ENCODE measurements at places on chromosomes 12 and 14. TPM values are rescaled to one million over a fixed set of nuclear protein-coding genes. Genes with fewer than 3 reads are reported as not detected.

The TSPAN11 gene
- 1.3 TPM for total RNA-seq

The CLEC2A gene
- not detected for total RNA-seq

The INHBE gene
- total RNA-seq, result not detected

The ASB2 gene
- total RNA-seq, result 1.3 TPM

DNA sequence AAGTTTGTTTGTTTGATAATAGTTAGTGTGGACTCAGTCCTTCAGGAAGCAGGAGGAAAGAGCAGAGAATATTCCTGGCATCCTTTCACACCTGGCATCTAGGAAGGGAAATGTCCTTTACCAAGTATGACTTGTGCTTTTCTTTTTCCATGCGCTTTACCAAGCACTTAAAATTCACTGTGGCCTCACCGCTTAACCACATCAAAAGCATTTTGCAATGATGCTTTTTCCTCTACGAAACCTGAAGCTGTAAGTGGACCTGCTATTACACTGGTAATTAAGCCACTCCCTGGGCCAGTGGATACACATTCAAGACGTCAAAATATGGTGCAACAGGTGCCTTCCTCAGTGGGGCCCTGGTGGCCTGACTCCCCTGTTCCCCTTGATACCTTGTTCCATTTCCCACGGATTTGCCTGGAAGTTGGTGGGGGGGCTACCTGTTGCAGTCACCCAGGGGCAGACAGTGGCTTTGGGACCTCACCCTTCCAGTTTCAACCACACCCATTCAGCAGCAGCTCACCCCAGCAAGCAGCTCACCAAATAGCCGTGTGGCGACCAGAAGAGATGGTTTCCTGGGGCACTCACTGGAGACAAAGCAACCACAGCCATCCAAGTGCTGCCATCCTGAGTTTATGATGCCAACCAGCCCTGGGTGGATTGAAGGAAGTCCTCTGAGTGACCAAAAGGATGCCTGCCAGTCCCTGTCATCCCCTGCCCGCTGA, 14.2 kb upstream of the FZD10 start:
- no peaks in the 10 kb centered on the region for H3K4me1 ChIP-seq
- H3K27ac ChIP-seq, result no peak overlapping the region
- no peaks in the 10 kb centered on the region for H3K36me3 ChIP-seq
- no peak overlapping the region for H3K4me3 ChIP-seq
- DNase-seq, result no peak

- H3K27ac ChIP-seq, result no peak overlapping the region
- DNase-seq, result no peak
- no peaks in the 10 kb centered on the region for H3K27me3 ChIP-seq
- H3K4me1 ChIP-seq, result no peaks in the 10 kb centered on the region
- H3K4me3 ChIP-seq, result no peak overlapping the region
Measured at GRCh38 chr12:15274561-15274967, 47.7 kb upstream of the PTPRO start.

- no peaks in the 10 kb centered on the region for H3K27me3 ChIP-seq
- no peaks in the 10 kb centered on the region for H3K36me3 ChIP-seq
- no peak for DNase-seq
Measured at GRCh38 chr14:62592877-62593276, 452.4 kb downstream of the KCNH5 start.

GRCh38 chr14:39396448-39396847, 35.8 kb downstream of the FBXO33 start:
- DNase-seq, result no peak
- peaks cover 10% of the 10 kb centered on the region for H3K36me3 ChIP-seq
- H3K4me3 ChIP-seq, result no peak overlapping the region
- H3K27me3 ChIP-seq, result no peaks in the 10 kb centered on the region

The CLEC4A gene
- total RNA-seq, result 3.4 TPM

The EPYC gene
- not detected for total RNA-seq

DNA sequence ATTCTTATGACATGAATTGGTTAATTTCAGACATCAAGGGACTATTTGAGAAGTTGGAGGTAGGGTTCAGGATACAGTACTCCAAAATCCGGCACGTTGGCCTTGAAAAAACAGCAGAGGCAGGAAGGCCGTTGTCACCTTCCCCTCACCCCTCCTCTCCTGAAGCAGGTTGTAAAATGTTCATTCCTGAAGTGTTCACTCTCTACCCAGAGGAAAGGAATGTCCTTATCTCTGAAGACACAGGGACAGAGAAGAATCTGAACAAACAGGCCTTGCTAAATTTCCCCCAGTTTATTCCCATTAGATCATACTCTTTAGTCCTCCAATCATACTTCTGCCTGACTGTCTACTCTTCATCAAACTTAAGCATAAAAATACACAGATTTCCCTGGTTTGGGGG, 313.6 kb downstream of the ZFP36L1 start:
- H3K36me3 ChIP-seq, result no peaks in the 10 kb centered on the region
- no peak overlapping the region for H3K4me3 ChIP-seq
- H3K4me1 ChIP-seq, result no peaks in the 10 kb centered on the region
- no peak for DNase-seq
- no peak overlapping the region for H3K27ac ChIP-seq
- no peaks in the 10 kb centered on the region for H3K27me3 ChIP-seq

DNA sequence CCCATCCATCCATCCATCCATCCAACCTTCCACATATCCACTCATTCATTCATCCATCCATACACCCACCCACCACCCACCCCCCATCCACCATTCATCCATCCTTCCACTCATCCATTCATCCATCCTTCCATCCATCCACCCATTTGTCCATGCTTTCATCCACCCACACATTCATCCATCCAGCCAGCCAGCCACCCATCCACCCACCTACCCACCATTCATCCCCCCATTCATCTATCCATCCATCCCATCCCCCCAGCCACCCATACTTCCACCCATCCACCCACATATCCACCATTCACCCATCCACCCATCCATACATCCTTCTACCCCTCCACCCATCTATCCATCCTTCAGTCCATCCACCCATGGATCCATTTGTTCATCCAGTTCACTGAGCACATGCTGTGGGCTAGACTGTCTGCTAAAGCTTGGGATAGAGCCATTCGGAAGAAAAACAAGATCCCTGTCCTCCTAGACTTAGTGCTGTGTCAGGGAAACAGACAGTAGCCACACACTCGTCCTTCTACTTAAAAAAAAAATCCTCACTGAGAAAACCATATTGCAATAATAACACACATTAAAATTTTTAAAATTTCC, 377.5 kb downstream of the ADGRD1 start:
- H3K4me1 ChIP-seq, result no peaks in the 10 kb centered on the region
- DNase-seq, result no peak
- no peak overlapping the region for H3K4me3 ChIP-seq
- no peak overlapping the region for H3K27ac ChIP-seq

The ACSM4 gene
- total RNA-seq, result not detected

GRCh38 chr14:101821528-101821927, 60.0 kb downstream of the PPP2R5C start:
- no peak overlapping the region for H3K27ac ChIP-seq
- H3K4me3 ChIP-seq, result no peak overlapping the region
- H3K27me3 ChIP-seq, result no peaks in the 10 kb centered on the region
- DNase-seq, result no peak

GRCh38 chr12:28787151-28787550, 361.9 kb upstream of the FAR2 start:
- H3K4me1 ChIP-seq, result no peaks in the 10 kb centered on the region
- no peak overlapping the region for H3K4me3 ChIP-seq
- no peaks in the 10 kb centered on the region for H3K27me3 ChIP-seq
- H3K36me3 ChIP-seq, result no peaks in the 10 kb centered on the region
- no peak overlapping the region for H3K27ac ChIP-seq

GRCh38 chr14:60645126-60645741, 4.0 kb downstream of the SIX1 start:
- H3K4me1 ChIP-seq, result peaks cover 4% of the 10 kb centered on the region
- H3K4me3 ChIP-seq, result no peak overlapping the region
- H3K27ac ChIP-seq, result no peak overlapping the region
- no peaks in the 10 kb centered on the region for H3K36me3 ChIP-seq
- no peak for DNase-seq

GRCh38 chr12:107109726-107110719, 16.7 kb upstream of the CRY1 start:
- H3K4me3 ChIP-seq, result peak overlapping the region; percentile 26
- no peaks in the 10 kb centered on the region for H3K36me3 ChIP-seq
- H3K4me1 ChIP-seq, result no peaks in the 10 kb centered on the region

- no peaks in the 10 kb centered on the region for H3K27me3 ChIP-seq
- H3K36me3 ChIP-seq, result no peaks in the 10 kb centered on the region
- H3K27ac ChIP-seq, result no peak overlapping the region
- H3K4me1 ChIP-seq, result no peaks in the 10 kb centered on the region
Measured at GRCh38 chr12:67354966-67355365, 85.8 kb downstream of the CAND1 start.

- no peak for DNase-seq
- no peak overlapping the region for H3K4me3 ChIP-seq
- no peak overlapping the region for H3K27ac ChIP-seq
- no peaks in the 10 kb centered on the region for H3K4me1 ChIP-seq
Measured at GRCh38 chr12:7210642-7211151, 21.2 kb downstream of the PEX5 start.

DNA sequence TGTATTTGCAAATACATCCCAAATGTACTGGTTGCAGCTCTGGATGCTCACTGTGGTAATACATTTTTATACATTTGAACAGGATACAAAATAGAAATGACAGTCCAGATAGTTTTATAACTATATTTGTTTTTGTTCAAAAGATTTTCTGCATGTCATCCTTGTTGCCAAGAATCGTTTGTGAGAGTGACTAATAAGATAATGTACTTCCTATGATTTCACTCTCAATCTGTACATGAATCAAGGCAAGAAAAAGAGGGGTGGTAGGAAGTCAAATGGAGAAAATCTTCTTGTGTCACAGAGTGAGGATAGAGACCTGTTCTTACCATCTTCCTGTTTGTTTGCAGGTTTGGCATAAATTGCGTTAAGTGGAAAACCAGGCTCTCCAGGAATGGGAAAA, 13.9 kb downstream of the ARPC3 start:
- H3K27ac ChIP-seq, result no peak overlapping the region
- DNase-seq, result no peak
- no peak overlapping the region for H3K4me3 ChIP-seq
- H3K27me3 ChIP-seq, result no peaks in the 10 kb centered on the region
- no peaks in the 10 kb centered on the region for H3K36me3 ChIP-seq

The CCDC175 gene
- total RNA-seq, result not detected

The GUCY2C gene
- total RNA-seq, result not detected

The FBXO34 gene
- total RNA-seq, result 34.7 TPM

DNA sequence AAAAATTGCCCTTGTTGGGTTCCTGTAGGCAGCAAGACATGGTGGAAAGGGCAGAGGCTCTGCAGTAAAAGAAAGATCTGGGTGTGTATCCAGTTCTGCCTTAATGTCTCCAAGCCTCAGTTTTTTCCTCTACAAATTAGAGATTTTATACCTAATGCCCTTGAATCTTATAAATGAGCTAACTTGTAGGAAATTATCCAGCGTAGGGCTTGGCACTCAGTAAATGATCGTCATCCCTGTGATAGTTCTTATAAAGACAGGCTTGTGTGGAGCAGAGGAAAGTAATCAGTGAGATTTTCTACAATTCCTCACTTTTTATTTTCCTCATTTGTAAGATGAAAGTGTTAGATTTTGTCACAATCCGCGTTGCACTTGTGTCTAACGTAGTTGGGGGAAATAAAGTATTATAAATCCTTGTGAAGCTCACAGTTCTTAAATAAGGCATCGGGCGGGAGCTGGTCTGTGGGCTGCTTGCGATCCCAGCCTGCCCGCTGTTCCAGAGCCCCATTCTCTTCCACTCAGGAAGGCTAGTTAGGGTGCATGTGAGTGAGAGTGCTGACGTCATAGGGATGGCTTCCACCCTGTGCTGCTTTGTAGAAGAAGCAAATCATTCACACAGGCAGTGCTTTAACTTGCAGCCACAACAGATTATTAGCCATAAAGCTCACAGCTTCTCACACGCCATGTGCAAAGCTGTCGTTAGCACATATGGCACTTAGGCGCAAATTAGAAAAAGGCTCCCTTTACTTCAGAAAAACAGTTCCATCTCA, 87.6 kb downstream of the EML1 start:
- no peak overlapping the region for H3K4me3 ChIP-seq
- no peaks in the 10 kb centered on the region for H3K27me3 ChIP-seq
- H3K27ac ChIP-seq, result peak overlapping the region; percentile 86
- no peak for DNase-seq
- no peaks in the 10 kb centered on the region for H3K36me3 ChIP-seq

DNA sequence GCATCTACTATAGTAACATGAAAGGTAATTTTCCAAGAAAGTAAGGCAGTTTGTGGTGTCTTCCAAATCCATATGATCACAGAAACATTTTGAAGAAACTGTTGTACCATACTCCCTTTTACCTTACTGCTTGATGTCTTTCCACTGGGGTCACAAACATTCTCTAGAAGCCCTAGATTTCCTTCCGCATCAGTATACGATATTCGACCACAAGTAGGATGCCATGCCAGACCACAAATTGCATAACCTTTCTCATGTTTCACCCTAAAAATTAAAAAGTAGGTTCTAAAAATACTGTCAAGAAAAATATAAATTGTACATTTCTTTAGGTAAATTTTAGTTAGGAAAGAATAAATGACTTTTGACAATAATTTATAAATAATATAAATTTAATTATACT, 26.5 kb downstream of the WDHD1 start:
- DNase-seq, result no peak
- H3K4me1 ChIP-seq, result no peaks in the 10 kb centered on the region
- no peak overlapping the region for H3K27ac ChIP-seq
- no peak overlapping the region for H3K4me3 ChIP-seq
- H3K27me3 ChIP-seq, result no peaks in the 10 kb centered on the region

The RFX4 gene
- not detected for total RNA-seq

DNA sequence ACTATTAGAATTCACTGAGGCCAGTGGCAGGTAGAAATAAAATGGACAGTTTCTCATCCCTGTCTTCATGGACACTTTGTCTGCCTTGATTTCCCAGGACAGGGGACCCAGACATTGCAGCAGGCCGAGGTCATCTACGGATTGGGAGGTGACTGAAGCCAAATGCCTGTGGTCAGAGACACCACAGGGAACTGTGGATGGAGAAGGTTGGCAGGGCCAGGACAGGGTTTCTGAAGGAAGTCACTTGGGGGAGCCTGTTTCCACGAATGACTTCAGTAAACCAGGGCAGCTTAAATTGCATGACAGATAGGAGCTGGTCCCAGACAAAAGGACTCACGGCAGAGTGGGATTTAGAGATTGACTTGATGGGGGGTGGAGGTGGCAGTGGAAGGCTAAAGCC, 224.9 kb downstream of the NTF3 start:
- H3K27me3 ChIP-seq, result no peaks in the 10 kb centered on the region
- DNase-seq, result no peak
- H3K27ac ChIP-seq, result no peak overlapping the region
- H3K4me3 ChIP-seq, result no peak overlapping the region

DNA sequence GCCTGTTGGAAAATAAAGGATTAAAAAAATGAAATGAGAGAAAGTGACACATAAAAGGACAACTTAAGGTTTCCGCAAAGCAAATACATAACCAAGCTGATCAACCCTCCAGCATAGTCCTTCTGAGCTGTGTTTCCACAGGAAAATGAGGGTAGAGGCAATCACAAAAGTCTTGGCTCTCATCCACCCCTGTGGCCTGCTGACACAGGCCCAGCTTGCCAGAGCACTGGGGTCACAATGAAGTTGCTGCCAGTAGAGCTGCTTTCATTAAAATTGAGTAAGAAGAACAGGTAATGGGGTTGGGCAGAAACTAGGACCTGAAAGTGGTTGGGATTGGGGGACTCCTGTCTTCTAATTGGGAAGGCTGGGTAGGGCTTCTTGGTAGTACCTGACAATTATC, 65.9 kb downstream of the RERG start:
- no peaks in the 10 kb centered on the region for H3K27me3 ChIP-seq
- peaks cover 13% of the 10 kb centered on the region for H3K4me1 ChIP-seq
- no peak overlapping the region for H3K4me3 ChIP-seq
- H3K36me3 ChIP-seq, result no peaks in the 10 kb centered on the region
- peak; percentile 35 for DNase-seq
